ENCODE measurements at places on chromosomes 2 and 18. TPM values are rescaled to one million over a fixed set of nuclear protein-coding genes. Genes with fewer than 3 reads are reported as not detected.

UGT1A9 gene
- total RNA-seq = not detected

MRO gene
- total RNA-seq = 0.12 TPM

BCL11A gene
- 0.37 TPM for total RNA-seq

FBXO36 gene
- 1.9 TPM for total RNA-seq

COMMD1 gene
- total RNA-seq = 44.5 TPM

SS18 gene
- 108 TPM for total RNA-seq

SOX11 gene
- 0.66 TPM for total RNA-seq

POTEC gene
- not detected for total RNA-seq

SCN2A gene
- total RNA-seq = 4.1 TPM

RND3 gene
- total RNA-seq = 1,131 TPM

RGPD3 gene
- total RNA-seq = 0.37 TPM

SERPINB3 gene
- not detected for total RNA-seq

FAM110C gene
- not detected for total RNA-seq

UBE2F gene
- 55.9 TPM for total RNA-seq

DUSP2 gene
- total RNA-seq = 2.3 TPM

SCYGR4 gene
- not detected for total RNA-seq

C1QL2 gene
- total RNA-seq = not detected

All from uterine smooth muscle cell (primary cell).